ENCODE measurements at places on chromosomes 5 and 9.

GRCh38 chr5:1182633-1183423 lies 18.6 kb upstream of the SLC6A19 start:
- no peak for DNase-seq

GRCh38 chr9:115024925-115025535 lies 92.9 kb downstream of the TNC start:
- DNase-seq, result no peak

DNA sequence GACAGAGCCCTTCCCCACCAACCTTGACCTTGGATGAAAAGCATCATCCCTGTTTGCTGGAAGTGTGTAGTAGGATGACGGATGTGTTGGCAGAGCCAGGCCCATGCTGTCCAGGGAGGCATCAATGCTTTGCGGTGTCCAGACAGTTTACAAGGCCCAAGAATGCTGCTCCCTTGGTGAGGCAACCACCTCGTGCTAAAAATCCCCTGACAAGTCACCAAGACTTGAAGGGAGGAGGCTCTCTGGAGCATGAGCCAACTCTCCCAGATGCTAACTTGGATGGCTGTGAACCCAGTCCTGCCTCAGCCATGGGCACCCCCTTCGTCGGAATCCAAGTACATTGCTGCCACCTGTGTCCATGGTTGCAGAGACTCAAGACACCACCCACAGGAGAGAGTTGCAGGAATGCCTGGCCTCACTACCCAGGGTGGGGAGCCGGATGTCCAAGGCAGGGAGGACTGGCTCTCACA lies 9.5 kb upstream of the NKD2 start:
- no peak for DNase-seq

DNA sequence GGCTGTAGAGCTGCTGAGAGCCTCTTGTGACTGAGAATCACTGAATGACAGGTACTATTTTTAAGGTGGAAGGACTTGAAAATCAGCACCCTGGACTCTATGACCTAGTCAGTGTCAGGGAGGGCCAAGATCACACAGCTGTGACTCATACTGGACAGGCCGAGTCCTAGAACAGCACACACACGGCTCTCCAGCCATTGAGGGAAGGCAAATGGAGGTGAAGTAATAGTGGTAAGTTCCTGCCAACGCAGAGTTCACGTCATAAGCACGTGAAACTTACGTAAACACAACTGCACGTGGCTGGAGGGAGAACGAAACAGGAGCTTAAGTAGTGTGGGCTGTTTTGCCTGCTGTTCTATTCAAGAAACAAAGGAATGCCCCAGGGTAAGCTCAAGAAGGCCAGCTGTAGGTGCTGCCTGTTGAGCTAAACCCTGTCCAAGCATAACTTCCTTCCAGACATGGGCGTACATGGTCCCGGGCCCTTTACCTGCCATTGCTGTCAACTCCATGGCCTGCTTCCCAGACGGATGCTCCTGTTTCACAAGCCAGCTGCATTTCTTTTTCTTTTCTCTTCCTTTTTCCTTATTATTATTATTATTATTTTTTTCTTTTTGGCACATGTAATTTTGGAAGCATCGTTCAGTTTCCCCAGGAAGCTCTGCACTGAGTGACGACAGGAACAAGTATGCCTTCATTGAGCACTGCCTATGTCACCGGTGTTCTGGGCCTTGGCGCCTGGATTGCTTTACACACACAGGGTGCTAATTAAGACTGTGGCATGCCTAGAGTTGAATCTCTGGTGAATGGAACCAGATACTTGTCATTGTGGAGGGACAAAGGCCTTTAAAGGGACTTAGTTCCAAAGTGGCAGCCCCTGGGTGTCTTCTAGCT lies 10.2 kb upstream of the LCP2 start:
- no peak for DNase-seq

- DNase-seq, result no peak
Observed at GRCh38 chr5:1300581-1301083, 5.8 kb upstream of the TERT start.

DNA sequence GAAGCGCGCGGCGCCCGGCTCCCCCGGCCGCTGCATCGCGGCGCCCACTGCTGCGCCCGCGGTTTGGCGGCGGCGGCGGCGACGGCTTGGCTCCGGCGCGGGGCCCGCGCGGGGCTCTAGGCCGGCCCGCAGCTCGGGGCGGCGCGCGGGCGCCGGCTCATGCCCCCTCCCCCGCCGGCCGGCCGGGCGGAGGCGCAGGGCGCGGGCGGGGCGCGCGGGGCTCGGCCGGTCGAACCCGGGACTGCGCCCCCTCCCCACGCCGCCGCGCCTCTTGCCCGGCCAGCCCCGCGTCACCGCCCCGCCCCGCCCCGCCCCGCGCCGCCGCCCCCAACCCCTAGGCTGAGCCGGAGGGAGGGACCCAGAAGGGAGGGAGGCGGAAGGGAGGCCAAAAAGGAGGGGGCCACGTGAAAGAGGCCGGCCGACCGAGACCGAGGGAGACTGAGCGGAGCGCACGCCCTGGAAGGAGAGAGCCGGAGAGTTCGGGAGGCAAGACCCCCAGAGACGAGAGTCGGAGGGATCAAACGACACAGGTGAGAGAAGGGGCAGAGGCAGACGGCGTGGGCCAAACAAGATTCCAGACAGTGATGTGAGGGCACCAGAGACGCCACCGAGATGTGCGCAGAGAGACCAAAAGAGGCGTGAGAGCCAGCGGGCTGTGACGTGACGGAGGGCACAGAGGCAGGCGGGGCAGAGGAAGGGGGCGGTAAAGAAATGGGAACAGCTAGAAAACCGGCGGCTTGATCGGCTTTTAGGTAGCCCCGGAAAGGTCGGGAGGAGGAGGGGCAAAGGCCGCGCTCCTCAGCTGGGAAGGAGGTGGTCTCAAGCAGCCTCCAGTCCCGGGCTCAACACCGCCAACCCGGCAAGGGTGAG lies at the start of gene BARX1:
TSS of gene BARX1 (minus strand) at position 245 of the 870 bp plus-strand sequence. CDS start at position 36, 209 bp downstream.
- DNase-seq, result no peak

GRCh38 chr5:132054031-132054696 lies 6.3 kb upstream of the IL3 start:
- no peak for DNase-seq

- no peak for DNase-seq
Observed at GRCh38 chr9:87732756-87733155, 6.8 kb downstream of the CTSL start.

- DNase-seq, result no peak
Observed at GRCh38 chr9:97774673-97775072, 77.5 kb upstream of the XPA start.

- DNase-seq, result peak; percentile 55
Observed at GRCh38 chr5:142151436-142152383, 43.1 kb downstream of the NDFIP1 start.

DNA sequence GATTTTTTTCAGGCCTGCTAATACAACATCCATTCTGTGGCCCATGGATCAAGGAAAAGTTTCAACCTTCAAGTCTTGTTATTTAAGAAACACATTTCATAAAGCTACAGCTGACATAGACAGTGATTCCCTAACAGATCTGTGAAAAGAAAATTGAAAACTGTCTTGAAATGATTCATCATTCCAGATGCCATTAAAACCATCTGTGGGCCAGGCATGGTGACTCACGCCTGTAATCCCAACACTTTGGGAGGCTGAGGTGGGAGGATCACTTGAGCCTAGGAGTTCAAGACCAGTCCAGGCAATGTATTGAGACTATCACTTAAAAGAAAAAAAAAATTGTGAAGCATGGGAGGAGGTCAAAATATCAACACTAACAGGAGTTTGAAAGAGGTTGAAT lies 6.0 kb downstream of the RAPGEF6 start:
- DNase-seq, result no peak

DNA sequence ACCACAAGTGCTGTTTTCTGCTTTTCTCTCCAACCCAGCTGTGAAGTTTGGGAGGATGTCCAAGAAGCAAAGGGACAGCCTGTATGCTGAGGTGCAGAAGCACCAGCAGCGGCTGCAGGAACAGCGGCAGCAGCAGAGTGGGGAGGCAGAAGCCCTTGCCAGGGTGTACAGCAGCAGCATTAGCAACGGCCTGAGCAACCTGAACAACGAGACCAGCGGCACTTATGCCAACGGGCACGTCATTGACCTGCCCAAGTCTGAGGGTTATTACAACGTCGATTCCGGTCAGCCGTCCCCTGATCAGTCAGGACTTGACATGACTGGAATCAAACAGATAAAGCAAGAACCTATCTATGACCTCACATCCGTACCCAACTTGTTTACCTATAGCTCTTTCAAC lies 145.2 kb downstream of the RORB start:
- no peak for DNase-seq

DNA sequence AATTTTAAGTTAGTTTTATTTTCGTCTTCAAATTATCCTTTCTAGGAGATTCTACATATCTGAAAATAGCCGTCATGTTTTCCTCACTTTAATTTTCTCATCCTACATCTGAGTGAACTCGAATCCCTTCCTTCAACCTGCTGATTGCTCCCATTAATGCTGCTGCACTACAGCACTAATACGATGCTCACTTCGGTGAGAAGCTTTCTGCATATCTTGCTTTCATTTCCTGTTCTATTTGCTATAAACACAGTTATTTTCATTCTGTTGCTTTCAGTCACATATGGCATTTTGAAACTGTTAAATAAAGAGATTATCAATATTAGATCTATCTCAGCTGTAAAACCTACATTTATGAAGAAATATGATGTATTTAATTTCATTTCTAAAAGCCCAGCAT lies 749.2 kb downstream of the EFNA5 start:
- DNase-seq, result no peak

DNA sequence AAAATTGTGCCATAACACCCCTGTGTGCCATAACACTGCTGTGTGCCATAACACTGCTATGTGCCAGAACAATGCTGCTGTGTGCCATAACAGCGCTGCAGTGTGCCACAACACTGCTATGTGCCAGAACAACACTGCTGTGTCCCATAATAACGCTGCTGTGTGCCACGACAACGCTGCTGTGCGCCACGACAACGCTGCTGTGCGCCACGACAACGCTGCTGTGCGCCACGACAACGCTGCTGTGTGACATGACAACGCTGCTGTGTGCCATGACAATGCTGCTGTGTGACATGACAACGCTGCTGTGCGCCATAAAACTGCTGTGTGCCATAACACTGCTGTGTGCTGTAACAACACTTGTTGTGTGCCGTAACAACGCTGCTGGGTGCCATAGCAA lies 25.9 kb downstream of the CFAP90 start:
- DNase-seq, result no peak

- DNase-seq, result no peak
Observed at GRCh38 chr9:18233776-18234445, 240.0 kb upstream of the ADAMTSL1 start.

- no peak for DNase-seq
Observed at GRCh38 chr9:76559286-76559685, 100.3 kb downstream of the GCNT1 start.

DNA sequence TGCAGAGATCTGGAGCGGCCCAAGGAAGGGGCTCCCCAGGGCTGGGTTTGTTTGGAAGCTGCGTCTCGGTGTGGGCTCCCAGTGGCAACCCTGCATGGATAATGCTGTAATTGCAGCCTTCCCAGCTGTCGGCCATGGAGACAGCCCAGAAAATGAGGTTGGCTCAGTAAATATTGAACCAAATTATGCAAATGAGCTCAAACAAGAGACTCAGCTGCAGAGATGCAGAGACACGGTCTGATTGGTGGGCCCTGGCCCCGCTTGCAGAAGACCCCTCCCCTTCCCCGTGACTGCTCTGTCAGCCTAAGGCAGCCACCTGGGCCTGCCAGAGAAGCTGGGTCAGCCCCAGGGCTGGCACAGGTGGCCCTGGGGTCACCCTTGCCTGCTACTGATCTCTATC lies 75.9 kb downstream of the RAD23B start:
- no peak for DNase-seq

DNA sequence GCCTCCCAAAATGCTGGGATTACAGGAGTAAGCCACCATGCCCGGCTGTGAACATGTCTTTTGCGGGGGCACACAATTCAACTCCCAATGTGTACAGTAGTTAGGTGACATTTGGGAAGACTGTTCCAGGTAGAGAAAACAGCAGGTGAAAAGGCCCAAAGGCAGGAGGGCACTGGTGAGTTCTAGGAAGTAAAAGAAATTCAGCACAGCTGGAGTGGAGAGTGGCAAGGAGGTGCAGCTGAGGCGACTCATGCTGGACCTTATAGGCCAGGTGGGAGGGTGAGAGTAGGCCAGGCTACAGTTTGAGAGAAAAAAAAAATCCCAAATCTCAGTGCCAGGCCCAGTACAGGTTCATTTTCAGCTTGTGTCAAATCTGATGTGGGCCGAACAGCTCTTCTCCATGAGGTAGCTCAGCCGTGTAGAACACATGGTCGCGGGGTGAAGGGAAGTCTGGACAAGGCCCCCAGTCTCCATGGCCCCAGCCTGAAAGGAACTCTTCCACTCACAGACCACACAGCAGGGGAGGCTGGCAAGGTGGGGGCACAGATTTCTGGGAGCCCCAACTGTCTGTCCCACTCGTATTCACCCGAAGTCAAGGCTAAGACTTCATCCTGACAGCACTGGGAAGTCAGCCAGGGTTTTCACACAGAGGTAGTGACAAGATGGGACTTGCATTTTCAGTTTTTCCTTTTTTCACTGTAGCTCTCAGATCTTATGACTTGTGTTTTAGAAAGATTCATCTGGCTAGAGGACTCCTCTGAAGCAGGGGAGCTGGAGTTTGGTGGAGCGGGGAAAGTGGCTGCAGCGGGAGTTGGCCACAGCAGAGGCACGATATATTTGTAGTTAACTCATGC lies 4.5 kb upstream of the HNRNPAB start:
- DNase-seq, result no peak

DNA sequence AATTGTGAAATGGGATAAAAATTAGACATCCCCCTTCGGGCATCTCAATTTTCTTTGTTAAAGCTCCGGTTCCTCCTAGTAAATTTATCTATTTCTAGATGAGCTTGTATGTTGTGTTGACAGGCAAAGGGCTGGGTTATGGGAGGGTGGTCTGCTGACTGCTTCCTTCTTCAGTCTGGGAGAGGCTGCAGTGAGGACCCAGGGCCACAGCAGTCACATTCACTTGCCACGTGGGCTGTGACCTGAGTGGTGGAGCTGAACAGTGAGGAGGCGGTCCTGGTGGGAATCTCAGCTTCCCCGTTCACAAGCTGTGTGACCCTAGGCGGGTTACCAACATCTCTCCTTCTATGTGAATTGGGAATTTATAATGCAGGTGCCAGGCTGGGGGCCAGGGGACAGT lies 57.5 kb upstream of the RXRA start:
- DNase-seq, result no peak

GRCh38 chr5:74598731-74599130 lies 41.8 kb downstream of the ENC1 start:
- DNase-seq, result no peak
